ENCODE measurements at places on chromosomes 12 and 14.
A peak's percentile ranks its signal among the peaks of the same experiment; 100 is the strongest.

DNA sequence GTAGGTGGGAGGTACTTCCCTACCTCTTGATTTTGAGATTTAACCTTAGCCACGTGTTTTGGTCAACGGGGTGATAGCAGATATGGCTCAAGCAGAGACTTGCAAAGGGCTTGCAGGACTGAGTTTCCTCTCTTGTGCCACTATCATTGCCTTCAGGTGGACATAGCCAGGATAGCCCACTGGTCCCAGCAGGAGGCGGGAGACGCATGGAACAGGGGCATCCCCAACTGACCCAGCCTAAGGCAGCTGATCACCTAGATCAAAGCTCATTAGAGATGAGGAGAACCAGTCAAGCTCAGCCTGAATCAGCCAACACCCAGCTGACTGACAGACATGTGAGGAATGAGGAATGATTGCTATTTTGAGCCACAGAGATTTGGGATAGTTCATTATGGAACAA, 49.6 kb downstream of the CALM1 start:
- no peak for DNase-seq

- peak; percentile 97 for DNase-seq
Observed at GRCh38 chr12:65169320-65170208, at the start of gene LEMD3. Gene LEMD3 (plus strand): TSS chr12:65169583. CDS start chr12:65169597, 14 bp downstream.

- no peak for DNase-seq
Observed at GRCh38 chr14:85917716-85918115, 387.8 kb downstream of the FLRT2 start.

DNA sequence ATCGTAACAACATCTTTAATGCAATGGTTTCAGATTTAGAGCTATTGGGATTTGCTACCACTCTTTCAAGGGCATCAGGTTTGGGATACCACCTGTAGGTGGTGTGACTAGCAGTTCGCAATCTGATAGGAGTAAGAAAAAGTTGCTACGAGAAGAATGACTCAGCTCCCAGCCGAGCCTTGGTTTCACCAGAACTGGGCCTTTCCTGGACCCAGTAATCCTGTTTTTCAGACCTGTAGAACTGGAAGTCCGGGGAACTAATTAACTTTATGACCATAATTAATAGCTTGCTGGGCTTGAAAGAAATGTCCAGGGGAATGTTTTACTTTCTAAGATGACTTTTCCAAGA, 770 bp downstream of the ABHD4 start:
- peak; percentile 51 for DNase-seq

GRCh38 chr14:95575840-95576473, 41.1 kb downstream of the GLRX5 start:
- no peak for DNase-seq

- no peak for DNase-seq
Observed at GRCh38 chr12:130251236-130251780, 86.4 kb upstream of the PIWIL1 start.

- peak; percentile 27 for DNase-seq
Observed at GRCh38 chr12:5965950-5966383, 20.9 kb upstream of the ANO2 start.

- no peak for DNase-seq
Observed at GRCh38 chr12:77324416-77324762, 259.0 kb upstream of the E2F7 start.

GRCh38 chr14:88975926-88976325, 151.5 kb downstream of the TTC8 start:
- DNase-seq, result no peak

- DNase-seq, result no peak
Observed at GRCh38 chr12:66713984-66714383, 35.1 kb upstream of the GRIP1 start.

DNA sequence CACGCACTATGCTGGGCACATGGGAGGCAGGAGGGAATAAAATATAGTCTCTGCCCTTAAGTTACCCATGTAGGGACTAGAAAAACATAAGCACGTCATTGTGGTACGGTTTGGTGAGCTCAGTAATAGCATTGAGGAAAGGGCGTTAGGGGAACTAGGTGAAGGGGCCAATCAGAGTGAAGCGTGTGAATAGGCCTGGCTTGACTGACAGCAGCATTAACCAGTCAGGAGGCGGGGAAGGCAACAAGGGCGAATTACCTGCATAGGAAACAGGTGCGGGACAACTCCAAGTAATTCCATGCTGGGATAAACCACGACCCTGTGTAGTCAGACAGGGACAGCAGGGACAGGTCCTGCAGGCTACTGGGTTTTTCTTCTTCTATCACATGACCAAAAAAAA, 107.7 kb downstream of the UNC79 start:
- no peak for DNase-seq

- no peak for DNase-seq
Observed at GRCh38 chr12:104494137-104494792, 37.5 kb downstream of the CHST11 start.

- no peak for DNase-seq
Observed at GRCh38 chr14:43361751-43362150, 1145.3 kb downstream of the FSCB start.

- DNase-seq, result no peak
Observed at GRCh38 chr12:19909418-19909817, 458.9 kb upstream of the PDE3A start.

- no peak for DNase-seq
Observed at GRCh38 chr12:24778486-24779304, 170.2 kb downstream of the BCAT1 start.

DNA sequence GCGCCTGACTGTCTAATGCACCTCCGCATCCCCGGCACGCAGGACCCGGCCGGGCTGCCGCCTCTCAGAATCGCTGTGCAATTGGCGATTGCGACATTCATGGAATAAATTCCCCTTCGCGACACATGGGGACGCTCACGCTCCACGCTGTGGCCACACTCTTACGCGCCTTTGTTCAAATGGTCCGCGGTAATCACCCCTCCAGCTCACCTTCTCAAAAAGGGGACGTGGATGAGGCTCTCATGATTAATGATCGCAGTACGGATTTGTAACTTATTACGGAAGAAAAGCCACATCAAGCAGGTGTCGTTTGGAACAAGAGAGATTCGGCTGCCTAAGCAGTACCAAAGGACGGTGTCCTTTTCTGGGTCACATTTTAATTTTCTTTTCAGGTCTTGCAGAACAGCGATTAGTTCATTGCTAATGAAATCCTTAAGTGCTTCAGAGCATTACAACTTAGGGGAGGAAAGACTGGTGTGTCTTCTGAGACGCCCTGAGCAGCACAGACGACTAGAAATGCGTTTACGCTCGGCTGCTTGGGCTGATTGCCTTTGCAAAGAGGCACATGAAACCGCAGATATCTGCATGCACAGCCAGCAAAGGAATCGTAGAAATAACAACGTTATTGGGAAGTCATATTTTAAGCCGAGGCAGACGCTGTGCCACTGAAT, 37.3 kb upstream of the ADGRD1 start:
- DNase-seq, result peak; percentile 69

- DNase-seq, result peak; percentile 50
Observed at GRCh38 chr12:89999699-90000505, 291.3 kb upstream of the ATP2B1 start.

DNA sequence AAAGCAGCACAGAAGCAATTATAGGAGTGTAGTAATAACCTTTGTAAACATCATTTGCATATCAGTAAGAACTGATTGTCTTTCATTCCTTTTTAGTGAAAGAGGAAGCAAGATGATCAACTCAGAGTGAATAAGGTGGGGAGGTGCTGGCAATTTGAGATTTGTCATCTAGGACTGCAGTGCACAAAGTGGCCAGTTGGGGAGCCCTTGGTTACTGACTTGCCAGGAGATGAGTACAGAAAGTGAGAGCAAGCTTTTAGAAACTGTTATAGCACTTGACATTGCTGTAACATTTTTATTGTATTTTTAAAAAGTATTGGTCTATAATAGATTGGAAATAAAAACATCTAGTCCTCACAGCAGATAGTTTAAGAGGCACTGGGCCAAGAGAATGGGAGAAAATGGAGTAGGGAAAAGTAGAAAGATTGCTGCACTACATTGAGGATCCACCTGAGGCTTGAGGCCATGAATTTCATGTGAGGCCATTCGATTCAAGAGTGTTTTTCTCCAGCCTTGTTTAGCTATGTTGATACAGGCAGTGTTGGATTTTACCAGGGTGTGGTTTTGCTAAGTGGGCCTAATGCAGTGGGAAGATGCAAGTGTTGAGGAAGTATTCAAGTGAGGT, 98.2 kb downstream of the SNAPC1 start:
- peak; percentile 15 for DNase-seq

- no peak for DNase-seq
Observed at GRCh38 chr14:90755661-90756304, 60.4 kb downstream of the TTC7B start.

DNA sequence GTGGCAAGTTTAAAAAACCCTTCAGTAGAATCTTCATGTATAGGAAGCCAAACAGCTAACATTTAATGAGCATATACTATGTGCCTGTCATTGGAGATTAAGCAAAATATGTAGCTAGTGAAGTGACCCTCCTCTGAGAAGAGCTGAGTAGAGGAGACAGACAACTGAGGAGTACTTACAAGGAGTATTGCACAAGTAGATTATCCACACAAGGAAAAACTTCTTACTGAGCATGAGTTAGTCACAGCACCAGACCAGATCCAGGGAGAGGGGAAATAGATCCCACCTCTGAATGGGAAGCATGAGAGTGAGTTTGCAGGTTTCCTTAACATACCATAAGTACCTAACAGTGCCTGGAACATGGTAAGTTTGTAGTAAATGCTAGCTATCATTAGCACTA, 33.0 kb downstream of the FRMD6 start:
- no peak for DNase-seq

GRCh38 chr12:65891987-65892481, 67.8 kb downstream of the HMGA2 start:
- no peak for DNase-seq

- DNase-seq, result no peak
Observed at GRCh38 chr14:94921882-94922585, 152.1 kb upstream of the GSC start.

DNA sequence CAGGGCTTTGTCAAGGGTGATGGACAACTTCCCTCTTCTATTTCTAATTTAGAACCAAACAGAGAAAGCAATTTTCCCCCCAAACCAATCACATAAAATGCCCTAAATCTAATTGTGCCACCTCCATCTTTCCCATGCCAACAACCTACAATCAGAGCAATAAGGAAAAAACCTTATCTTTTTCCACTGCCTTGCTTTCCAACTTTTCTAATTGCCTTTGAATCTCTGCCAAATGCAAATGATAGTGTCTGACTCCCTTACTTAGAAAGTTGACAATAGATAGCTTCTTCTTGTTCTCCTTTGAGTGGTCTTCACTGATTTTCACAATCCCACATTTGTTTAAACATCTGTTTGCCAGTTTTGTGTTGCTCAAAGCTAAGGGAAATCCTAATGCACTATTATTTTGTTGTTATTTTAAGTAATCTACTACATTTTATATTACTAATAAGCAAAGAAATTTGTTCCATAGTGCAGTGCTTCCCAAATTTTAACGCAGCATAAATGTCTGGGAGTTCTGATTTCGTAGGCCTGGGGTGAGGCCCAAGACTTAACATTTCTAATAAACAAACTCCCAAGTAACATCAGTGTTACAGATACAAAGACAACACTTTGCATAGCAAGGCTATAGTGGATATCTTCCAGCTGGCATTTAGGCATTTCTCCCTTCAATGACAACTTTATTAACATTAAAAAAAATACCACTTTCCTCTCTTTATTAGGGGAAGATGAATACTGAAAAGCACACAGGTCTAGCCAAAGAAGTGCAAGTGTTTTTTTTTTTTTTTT, 696.3 kb upstream of the USP15 start:
- DNase-seq, result peak; percentile 11

DNA sequence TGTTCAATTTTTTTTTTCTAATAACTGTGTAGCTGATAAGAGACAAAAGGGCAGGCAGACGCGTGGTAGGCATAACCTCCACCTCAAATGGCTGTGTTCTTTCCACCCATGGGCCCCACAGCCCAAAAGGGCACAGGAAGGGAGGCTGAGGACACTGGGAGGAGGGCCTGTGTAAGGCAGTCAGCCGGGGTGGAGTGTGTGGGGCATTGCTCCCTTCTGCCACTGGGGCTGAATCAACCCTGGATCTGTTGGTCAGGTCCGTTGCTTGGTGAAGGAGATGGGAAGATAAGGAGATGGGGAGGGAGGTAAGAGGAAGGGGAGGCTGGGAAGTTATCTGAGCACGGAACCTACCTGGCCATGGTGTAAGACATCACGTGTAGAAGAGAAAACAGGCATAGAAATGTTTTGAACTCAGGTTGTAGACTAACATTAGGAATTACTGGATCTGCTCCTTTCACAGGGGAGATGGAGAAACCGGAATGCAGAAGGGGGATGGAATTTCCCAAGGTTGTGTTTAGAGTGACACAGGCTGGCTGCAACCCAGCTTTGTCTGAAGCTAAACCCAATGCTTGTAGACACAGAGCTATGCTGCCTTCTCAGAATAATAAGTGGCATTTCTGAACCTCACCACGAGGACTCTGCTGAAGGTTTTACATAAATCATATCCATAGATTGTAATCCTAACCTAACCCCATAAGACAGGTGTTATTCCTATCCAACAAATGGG, 138.5 kb upstream of the NOS1 start:
- no peak for DNase-seq

- no peak for DNase-seq
Observed at GRCh38 chr14:22883173-22883976, at the start of gene REM2. Gene REM2 (plus strand): TSS chr14:22883222. CDS start chr14:22883288, 66 bp downstream.

DNA sequence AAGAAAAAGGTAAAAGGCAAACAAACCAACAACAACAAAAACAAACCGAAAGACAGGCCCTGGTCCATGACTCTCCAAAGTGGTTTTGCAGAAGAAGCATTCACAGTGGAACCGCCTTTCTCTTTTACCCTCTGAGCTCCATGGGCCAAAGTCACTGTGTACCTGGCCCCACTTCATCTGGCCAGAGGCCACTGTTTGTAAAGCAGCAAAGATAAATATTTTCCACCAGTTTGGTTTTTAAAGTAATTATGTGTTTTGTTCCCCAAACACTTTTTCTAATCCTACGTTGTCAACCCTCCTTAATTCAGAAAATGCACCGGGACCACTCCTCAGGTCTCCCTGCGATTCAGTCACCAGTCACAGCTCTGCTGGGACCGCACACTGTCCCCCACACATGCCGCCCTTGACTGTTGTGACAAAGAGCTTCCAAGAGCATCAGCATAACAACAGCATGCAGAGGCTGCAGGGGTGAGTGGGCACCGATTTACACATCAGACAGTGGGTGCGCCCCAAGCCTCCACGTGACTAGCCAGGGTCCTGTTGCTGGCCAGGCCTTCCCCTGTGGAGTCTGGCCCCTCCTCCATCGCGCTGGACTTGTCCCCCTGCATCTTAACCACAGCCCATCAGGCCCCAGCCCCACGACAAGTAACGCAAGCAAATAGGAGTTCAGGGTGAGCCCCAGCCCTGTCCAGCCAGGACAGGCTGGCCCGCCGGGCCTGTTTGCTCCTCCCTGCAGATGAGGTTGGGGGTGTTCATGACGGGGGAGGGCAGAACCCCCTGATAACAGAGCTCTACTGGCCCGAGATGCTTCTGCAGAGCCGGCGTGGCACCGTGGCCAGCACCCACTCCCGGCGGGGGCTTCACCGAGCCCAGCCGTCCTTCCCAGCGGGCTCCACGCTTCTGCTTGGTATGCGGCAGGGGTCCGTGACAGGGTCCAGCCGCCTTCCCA, 65.2 kb upstream of the DIO3 start:
- no peak for DNase-seq

Measured in renal pelvis (tissue), 12 donors.